SHP77 (cell line): ENCODE measurements at places on chromosomes 13 and 19.
A peak's percentile ranks its signal among the peaks of the same experiment; 100 is the strongest.

DNA sequence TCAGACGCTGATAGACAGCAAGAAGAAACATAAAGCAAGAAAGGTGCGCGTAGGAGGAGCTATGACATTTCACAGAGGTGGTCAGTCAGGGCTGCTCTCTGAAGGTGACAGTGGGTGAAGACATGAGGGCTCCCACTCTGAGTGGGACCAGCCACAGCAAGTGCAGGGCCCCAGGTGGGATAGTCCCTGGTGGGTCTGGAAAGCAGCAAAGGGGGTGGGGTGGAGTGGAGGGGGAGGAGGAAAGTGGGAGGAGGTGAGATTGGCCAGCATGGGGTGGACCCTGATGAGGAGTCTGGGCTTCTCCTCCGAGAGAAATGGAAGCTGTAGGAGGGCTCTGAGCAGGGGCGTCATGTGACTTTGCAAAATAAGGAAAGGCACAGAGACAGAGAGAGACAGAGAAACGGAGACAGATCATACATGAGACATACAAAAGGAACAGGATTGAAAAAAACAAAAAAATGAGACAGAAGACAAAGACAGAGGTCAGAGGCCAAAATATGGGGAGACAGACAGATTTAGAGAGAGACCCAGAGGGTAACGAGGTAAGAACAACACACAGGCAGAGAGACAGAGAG is 2.7 kb downstream of the MAP4K1 start:
- no peak for DNase-seq

DNA sequence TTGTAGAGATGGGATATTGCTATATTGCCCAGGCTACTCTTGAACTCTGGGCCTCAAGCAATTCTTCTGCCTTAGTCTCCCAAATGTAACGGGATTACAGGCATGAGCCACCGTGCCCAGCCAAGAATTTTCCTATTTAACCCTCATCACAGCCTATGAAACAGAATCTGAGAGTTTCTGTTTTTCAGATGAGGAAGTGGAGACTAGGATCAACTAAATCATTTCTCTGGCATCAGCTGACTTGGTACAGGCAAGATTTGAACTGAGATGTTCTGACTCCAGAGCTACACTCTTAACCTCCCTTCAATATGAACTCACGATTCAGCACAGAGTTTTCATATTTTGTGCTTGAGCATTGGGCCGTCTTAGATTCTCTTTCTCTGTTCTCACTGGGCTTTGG is 8.1 kb downstream of the ZNF460 start:
- no peak for DNase-seq

GRCh38 chr13:99312493-99312883 is 5.3 kb upstream of the GPR183 start:
- DNase-seq = peak; percentile 77

DNA sequence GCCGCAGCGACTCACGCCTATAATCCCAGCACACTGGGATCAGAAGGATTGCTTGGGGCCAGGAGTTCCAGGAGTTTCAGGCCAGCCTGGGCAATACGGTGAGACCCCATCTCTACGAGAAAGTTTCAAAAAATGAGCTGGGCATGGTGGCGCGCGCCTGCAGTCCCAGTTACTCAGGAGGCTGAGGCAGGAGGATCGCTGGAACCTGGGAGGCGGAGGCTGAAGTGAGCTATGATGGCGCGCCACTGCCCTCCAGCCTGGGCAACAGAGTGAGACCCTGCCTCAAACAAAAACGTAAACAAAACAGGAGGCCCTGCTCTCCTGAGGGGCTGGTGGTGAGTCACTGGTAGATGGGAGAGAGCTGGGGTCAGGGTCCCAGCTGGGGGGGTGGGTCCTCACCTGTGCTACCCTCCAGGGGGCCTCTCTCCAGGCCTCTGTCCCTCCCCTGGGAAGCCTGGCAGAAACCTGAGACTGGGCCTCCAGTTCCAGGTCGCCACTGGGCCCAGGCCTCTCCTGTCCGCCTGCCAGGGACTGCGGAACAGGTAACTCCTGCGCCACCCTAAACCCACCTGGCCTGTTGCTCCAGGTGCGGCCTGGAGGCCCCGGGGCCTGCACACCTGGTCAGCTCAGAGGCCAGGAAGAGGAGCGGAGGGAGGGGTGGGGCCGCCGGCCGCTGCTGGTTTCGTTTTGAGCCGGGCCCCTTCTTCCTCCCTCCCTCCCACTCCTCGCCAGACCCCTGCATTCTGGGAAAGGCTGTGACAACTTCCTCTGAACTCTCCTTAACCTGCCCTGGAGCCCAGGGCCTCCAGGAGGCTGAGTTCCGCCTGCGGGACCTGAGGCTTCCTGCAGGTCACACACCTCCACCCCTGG is 17.2 kb upstream of the ZBTB7A start:
- no peak for DNase-seq

DNA sequence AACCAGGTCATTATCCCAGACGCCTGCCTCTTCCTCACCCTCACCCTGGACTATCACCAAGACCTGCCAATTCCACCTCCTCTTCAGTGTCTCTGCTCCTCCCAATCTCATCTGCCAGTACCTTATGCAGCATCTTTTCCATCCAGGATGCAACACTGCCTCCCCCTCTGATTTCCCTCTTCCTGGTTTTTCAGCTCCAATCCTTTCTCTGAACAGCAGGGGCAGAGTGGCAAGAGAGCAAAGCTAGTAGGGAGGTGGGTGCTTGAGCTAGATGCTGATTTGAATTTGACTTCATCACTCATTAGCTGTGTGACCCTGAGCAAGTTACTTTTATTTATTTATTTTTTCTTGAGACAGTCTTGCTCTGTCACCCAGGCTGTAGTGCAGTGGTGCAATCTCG is 25.6 kb upstream of the CABP5 start:
- no peak for DNase-seq

GRCh38 chr13:25141042-25141441 is 31.0 kb downstream of the AMER2 start:
- no peak for DNase-seq

- DNase-seq = no peak
Observed at GRCh38 chr19:56751078-56751489, 79.5 kb upstream of the ZNF835 start.

GRCh38 chr19:10565028-10565566 is 713 bp downstream of the KRI1 start:
- DNase-seq = peak; percentile 26

- DNase-seq = no peak
Observed at GRCh38 chr19:34120846-34121639, 51.3 kb upstream of the LSM14A start.
